ENCODE measurements at places on chromosomes 16 and 17.
A peak's percentile ranks its signal among the peaks of the same experiment; 100 is the strongest.

DNA sequence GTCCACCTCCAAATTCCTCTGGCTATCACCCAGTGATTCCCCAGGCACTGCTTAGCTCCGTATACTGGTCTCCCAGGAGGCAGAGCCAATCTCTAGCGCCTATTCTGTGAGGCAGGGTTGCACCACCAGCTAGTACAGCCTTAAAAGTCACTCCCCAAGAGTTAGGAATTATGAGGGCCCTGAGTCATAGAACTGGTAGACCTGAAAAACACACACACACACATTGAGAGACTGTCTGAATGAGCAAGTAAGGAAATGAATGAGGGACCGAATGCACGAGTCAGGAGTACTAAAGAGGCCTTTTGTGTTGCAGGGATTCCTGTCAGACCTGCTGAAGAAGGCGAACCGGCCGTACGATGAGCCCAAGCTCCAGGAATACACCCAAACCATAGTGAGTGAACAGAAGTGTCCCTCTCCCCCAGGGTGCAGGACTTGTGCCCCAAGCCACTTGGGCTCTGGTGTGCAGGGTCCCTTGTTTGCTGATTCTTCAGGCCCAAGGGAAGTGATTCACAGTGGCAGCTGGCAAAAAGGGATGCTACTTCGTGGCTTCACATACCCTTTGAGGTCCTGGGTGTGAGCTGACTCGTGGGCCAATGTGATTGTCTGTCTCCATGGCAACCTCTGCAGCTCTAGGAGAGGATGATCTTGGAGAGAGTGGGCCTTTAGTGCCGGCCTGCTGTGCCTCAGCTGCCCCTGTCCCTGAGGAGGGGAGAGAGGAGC, 24.7 kb downstream of the CALB2 start:
- peak; percentile 3 for DNase-seq

DNA sequence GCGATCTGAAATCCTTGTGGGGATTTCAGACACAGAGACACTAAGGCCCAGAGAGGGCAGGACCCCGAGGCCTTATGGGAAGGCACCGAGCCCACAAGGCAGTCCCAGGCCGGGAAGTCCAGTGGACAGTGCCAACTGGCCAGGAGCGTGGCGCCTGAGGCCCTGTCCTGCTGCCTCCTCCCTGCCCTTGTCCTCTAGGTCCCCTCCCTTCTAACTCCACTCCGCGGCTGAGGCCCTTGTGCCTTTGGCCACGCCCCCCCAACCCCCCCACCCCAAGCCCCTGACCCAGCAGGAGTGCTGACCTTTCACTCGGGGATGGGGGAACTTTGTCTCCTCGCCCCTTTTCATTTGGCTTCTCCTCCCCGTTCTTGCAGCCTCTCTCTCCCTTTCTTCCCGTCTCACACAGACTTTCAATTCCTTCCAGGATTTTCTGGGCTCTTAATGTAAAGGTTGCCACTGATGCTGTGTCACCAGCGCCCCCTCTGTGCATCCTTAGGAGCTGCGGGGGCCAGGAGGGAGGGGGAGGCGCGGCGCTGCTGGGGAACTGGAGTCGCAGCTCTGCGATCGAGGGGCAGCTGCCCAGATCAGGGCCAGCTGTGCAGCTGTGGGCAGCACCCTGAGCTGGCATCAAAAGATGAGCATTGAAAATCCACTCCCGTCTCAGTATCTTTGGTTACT, 29.1 kb downstream of the CRHR1 start:
- no peak for DNase-seq

DNA sequence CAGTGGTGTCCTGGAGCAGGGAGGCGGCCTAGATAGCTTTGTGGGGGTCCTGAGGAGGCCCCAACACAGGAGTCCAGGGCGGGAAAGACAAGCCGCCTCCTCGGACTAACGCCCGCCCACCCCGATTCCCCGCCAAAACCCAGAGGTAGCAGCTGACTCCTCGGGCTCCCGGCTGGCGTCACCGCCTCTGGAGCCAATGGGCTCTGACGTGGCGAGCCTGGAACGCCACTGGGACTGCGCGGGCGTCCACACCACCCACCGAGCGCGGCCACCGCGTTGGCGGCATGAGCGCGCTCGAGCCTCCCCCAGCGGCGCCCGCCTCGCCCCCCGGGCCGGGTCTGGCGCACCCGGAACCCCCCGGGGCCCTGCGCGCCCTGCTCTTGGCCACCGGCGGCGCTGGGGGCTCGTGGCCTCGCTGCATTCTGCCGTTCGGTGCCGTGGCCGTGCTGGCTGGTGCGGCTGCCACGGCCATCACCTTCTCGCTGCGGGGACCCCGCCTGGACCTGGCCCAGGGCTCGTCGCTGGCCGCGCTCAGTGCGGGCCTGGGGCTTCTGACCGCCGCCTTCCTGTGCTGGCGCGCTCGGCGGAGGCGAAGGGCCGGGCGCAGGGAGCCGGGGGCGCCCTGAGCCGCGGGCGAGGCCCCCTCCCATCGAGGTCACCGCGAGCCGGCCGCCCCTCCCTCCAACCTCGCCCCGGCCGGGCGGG, 3.4 kb upstream of the NTN3 start:
- DNase-seq, result peak; percentile 53

GRCh38 chr17:8577868-8578267, 52.7 kb downstream of the MYH10 start:
- no peak for DNase-seq

DNA sequence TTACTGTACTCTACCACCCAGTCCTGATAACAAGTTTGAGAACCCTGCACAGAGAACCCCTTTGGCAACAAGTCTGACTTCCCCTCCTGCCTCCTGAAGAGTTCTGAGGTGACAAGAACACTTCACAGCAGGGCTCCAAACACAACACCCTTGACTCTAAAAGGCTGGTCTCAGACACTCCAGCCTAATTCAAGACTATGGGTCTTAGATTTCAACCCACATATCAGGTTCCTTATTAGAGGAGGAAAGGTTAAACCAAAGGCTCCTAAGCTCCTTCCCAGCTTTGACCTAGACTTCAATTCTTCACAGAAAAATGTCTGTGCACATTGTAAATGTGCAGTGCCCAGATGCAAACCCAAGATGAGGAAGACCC, 23.0 kb downstream of the RANBP10 start:
- DNase-seq, result no peak

GRCh38 chr16:70793851-70794502, 7.0 kb downstream of the VAC14 start:
- no peak for DNase-seq

- DNase-seq, result no peak
Observed at GRCh38 chr17:17551361-17551760, 40.1 kb downstream of the PEMT start.
